ENCODE measurements at places on chromosomes 16 and 17.

DNA sequence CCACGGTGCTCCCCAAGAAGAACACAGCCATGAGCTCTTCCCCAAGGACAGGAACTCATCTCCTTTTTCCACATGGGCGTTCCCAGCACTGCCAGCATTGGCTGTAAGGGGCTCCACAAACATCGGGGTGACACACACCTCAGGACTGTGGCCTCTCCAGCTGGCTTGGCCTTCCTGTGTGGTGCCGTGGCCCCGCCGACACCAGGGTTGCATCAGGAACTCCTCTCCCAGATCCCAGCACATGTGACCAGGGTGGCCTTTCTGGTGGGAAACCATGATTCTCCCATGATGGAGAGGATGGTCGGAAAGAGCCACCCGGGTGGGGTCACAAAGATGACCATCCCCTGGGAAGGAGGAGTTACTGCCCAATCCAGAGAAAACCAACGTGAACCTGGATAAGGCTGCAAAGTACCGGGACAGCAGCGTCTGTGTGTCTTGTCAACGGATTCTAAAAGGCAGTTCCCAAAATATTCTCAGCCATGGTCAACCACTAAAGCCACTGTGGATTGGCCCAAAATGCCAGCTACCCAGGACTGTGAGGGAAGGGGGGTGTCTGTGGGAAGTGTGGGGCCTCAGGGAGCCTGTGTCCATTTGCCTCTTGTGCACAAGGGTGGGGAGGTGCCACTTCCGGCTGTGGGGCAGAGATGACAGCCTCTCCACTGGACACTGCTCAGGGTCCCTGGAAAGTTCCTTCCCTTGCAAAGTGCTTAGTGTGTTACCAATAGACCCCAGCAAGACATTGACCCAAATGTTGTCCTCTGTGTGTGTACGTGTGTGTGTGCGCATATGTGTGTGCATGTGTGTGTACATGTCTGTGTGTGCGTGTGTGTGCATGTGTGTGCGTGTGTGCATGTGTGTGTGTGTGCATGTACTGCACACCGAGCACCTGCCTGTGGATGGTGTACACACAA, 78.0 kb upstream of the CBX4 start:
- no peak for DNase-seq

DNA sequence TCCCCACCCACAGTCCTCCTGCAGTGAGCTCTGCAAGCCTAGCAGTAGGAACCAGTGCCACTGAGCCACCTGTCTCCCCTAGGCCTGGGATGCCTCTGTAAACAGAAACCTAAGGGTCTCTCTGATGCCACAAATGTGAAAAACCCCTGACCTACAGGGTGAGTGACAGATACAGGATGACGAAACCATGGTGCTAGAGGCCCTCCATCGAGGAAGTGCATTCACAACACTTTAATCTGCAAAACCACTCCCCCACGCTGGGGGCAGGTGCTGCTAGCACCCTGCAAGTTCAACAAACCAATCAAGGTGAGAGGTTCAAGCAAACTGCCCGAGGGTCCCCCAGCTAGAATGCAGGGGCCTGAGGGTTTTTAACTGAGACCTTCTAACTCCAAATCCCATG, 59.5 kb downstream of the CDYL2 start:
- DNase-seq = no peak

DNA sequence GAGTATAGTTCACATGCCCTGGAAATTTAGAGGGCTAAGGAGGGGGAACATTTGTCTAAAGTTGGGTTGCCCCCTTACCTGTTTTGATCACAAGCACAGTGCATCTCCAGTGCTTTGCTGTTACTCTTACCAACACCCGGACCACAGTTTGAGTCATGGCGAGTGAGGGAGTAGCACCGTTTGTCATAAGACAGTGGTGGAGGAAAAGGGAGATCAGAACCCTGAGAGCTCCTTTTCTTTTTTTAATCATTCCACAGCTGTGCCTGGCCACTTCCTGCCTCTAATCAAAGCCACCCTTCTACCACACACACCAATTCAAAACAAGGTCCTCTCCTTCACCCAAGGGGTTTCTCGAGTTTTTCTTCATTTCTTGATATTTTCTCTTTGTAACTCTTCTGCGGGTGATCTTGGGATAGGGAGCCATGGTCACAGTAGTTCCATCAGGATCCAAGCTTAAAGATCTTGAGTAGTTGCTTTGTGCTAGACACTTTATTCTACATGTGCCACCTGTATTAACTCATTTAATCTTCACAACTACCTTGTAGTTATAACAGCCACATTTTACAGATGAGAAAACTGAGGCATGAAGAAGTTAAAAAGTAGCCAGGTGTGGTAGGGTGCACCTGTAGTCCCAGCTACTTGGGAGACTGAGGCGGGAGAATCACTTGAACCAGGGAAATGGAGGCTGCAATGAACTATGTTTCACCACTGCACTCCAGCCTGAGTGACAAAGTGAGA, 5.0 kb upstream of the MYL4 start:
- no peak for DNase-seq

GRCh38 chr16:15946257-15947044, 3.0 kb upstream of the ABCC1 start:
- no peak for DNase-seq

DNA sequence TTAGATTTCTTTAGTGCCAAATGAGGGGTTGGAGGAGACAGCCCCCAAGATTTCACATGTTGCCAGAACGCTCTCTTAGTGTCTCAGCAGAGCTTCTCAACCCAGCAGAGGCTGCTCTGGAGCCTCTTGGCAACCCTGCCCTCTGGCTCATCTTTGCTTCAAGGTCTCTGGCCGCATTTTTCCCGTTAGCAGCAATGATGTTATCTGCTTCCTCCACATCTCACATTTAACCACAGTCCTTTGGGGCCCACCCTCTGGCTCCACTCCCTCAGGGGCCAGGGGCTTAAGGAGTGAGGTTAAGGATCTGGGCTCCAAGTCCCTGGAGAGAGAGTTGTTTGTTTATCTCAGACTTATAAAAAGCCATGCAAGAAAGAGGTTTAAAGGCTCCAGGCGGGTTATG, 3.3 kb upstream of the XYLT1 start:
- peak; percentile 90 for DNase-seq

Measured in umbilical cord (tissue), 2 donors.